ENCODE measurements at places on chromosomes 5 and 9.
A peak's percentile ranks its signal among the peaks of the same experiment; 100 is the strongest.

- DNase-seq: no peak
Measured at GRCh38 chr5:154191467-154192261, 1.1 kb downstream of the GALNT10 start.

GRCh38 chr9:95756986-95757385 is 118.5 kb upstream of the ERCC6L2 start:
- DNase-seq: no peak

GRCh38 chr5:73030531-73030930 is 74.7 kb downstream of the FCHO2 start:
- DNase-seq: peak; percentile 92

DNA sequence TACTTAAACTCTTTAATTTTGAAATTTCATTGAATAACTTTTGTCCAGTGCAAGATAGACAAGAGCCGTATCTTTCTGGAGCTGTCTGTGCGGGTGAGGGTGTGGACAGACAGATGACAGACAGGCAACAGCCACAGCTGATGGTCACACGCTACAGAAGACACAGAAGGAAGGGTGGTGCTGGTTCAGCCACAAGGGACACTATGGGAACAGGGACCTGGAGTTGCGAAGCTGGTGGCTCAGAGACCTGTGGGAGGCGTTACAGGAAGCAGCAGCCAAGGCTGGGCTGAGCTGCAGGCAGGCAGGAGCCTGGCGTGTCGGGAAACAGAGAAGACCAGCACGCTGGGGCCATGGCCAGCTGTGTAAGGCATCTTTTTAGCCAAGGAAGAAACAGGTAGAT is 104.4 kb downstream of the WNK2 start:
- DNase-seq: no peak

DNA sequence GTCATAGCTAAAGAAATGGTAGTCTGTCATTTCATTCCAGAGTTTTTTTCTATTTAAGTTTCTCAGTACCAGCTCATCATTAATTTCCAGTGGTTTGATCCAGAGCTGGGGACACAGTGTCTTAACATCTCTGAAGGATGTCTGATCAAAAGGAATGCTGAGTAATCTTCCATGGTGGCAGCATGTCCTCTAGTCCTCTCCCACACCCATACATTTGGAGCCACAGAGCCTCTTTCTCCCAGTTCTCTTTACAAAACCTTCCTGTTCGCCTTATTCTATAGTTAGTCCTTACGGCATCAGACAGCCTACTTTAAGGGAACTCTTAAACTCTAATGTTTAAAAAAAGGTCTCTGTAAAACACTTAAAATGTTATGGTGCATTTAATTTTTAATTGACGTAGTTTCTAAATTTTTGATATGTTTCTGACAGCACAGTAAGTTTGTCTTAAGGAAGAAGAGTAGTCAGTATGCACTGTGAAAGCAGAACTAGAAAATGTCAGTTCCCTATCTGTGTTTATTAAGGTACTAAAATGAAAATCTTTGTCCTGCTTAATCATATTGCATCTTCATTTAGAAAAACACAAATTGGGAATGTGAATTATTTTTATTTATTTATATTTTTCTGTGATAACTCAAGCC is 96.8 kb downstream of the INIP start:
- DNase-seq: no peak

- no peak for DNase-seq
Measured at GRCh38 chr9:119483153-119483552, 113.9 kb upstream of the BRINP1 start.

DNA sequence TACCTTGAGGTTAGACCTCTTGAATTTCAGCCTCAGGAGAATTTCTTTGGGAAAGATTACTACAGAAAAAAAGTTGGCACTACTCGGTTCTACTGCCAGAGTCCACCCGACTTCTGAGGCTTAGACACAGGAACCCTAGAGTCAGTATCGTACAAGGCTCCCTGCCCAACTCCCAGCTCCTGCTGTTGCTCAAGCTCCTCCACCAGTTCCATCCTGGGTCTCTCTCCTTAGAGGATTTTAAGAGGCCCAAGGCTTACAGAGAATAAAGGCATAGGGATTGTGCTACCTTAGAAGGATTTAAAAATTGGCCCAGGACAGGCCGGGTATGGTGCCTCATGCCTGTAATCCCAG is 29.0 kb upstream of the SSBP2 start:
- DNase-seq: no peak

- DNase-seq: no peak
Measured at GRCh38 chr5:1467341-1468246, 22.4 kb upstream of the SLC6A3 start.

DNA sequence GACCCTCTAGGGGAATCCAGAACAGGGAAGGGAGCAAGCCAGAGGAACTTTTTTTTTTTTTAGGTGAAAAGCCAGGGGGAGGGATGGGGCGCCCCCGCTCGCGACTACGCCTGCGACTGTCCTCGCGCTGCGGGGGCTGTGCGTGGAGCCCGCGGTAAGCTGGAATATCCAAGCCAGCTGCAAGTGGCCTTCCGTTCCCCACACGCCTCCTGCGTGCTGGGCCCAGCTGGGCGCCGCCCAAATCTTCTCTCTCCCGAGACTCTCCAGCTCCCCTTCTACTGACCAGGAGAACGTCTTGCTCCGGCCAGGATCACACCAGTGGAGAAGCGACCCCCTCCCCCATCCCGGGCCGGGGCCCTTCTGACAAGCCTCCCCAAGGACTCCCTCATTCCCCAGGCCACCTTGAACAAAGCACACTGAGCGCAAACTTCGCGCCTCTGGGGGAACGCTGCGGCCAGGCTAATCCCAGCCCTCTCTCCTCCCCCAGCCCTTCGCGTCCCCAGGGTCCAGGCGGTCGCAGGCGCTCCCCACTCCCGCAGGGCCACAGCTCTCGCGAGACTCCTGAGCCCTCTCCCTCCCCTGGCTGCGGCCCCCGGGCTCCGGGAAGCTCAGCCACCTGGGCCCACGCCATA is 6.6 kb downstream of the BARX1 start:
- no peak for DNase-seq

GRCh38 chr9:90838581-90839154 is 37.0 kb downstream of the SYK start:
- no peak for DNase-seq

GRCh38 chr5:143013176-143013891 is 243.2 kb downstream of the ARHGAP26 start:
- no peak for DNase-seq

- DNase-seq: no peak
Measured at GRCh38 chr5:6554812-6555211, 78.0 kb downstream of the NSUN2 start.

DNA sequence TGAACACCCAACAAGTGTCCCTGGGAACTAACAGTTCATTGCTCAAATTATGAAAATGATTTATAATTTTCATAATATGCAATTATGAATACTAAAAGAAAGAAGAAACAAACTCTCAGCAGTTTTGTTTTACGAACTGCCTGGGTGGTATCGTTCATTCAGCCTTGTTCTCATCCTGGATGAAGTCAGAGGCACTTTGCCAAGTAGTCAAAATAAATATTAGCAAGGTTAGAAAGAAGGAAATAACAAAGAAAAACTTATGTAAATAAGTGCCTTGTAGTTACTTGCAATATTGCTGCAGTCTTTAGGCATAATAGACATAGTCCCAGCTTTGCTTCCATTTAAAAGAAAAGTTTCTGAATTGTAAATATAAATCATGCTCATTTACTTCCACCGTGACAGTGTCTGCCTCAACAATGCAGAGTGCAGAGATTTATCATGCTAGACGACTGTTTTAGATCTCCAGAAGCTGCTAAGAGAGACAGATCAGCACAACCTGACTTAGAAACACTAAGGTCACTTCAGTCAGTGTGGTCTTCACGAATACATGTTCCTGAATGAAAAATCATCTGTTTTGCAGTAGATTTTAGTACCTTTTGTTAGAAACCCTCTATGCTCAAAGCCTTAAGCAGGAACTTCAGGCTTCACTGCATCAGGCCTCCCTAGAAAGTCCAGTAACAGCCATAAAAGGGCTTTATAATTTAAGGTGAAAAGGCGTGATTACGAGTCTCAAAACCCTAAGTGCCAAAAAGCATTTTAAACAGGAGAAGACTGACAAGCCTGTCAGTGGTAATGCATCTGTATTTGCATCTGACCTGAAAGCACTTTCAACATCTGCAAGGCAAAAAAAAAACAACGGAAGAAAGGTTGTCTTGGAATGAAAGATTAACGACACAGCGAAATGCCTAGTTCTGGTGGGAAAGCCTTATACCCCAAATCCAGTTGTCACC is 92.1 kb downstream of the TMEM167A start:
- DNase-seq: no peak

DNA sequence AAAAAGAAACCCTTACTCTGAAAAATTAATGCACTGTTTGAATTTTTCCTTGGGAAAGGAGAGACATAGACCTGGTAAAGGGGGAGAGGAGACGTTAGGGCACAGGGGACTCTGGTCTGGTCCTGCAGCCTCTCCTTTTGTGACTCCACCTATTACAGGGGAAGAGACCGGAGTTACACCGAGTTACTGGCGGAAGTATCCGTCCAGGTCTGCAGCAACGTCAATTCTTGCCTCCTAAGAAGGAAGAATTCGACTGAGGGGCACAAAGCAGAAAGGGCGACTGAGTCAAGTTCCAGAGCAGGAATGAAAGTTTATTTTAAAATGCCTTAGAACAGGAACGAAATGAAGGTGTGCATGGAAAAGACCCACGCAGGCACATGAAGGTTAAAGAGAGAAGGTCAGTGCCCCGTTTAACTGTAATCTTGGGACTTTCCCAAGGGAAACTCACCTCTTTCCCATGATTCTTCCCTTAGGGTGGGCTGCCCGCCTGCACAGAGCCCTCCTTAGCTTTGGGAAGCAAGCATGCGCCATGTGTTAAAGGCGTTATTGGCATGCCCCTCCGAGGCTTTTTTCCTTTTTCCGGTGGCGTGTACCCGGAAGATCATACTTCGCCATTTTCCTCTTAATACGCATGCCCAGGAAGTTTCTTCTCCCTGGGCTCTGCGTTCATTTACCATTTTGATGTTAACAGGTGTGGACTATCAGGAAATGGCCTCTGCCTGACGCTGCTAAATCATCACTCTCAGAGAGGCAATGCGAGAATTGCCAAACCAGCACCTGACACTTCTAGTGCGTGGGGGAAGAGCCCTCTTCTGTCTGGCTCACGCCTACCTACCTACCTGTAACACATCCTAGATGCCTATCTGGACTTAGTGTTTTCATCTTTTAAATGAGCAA is 409.6 kb upstream of the PAPPA start:
- DNase-seq: no peak

- no peak for DNase-seq
Measured at GRCh38 chr5:107820429-107820828, 149.7 kb upstream of the EFNA5 start.

- no peak for DNase-seq
Measured at GRCh38 chr5:174187481-174187880, 142.0 kb downstream of the NSG2 start.

DNA sequence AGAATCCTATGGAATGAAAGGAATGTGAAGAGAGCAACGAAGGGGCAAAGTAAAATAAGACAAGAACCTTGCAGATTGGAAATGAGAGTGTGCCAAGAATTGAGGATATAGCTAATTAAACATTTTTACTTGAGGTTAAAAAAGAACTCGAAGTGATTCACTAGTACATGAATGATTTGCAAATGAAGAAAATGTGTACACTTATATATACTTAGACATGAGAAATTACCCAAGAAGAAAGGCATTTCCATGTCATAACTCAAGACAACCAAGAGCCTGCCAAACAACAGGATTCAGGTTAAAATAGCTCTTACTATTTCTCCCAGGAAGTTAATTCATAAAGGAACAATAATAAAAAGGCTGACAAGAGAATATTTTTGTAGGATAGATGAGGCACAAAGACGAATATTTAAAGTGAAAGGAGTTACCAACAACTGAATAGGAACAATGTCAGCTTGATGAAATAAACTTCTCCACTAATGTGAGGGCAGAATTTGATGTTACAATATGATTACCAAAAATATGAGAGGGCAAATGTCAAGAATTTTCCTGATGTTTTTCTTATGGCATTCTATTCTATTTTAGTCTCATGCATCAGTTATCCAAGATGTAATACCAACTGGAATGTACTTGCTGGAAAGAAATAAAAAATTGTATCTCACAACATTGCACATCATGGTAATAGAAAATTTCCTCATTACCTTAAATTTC is 18.9 kb upstream of the NPR3 start:
- no peak for DNase-seq

DNA sequence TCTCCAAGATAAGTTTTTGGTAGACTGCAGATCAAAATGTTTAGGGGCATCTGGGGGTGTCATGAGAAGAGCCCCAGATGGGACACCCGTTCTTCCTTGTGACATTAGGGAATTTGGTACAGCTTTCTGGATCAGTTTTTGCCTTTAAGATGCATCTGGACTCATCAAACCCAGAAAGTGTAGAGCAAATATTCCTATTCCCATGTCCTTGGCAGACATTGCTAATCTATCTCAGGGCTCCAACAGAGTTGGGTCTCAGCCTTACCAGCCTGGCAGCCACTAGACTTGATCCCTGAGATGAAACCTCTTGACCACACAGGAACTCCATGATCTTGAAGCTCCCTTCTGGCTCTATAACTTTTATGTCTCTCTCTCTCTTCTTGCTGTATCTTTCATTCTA is 35.6 kb downstream of the ERGIC1 start:
- DNase-seq: no peak

DNA sequence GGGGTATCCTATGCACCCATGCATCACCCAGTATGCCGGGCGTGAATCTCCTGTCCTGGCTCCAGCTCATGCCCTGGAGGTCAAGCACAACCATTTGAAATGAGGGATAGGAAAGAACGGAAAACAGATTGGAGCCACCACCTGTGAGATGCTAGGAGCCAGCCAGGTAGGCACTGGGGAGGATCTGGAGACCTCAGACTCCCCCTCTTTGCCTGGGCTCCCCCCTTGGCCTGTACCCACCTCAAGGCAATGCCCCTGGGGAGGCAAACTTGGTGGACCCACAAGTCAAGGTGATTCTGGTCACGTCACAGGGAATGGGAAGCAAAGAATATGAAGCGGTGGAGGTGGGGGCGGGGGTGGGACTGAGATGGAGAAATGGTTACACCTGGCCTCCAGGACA is 92.6 kb downstream of the PAX5 start:
- no peak for DNase-seq

- DNase-seq: no peak
Measured at GRCh38 chr5:179927824-179928223, 20.1 kb upstream of the TBC1D9B start.

DNA sequence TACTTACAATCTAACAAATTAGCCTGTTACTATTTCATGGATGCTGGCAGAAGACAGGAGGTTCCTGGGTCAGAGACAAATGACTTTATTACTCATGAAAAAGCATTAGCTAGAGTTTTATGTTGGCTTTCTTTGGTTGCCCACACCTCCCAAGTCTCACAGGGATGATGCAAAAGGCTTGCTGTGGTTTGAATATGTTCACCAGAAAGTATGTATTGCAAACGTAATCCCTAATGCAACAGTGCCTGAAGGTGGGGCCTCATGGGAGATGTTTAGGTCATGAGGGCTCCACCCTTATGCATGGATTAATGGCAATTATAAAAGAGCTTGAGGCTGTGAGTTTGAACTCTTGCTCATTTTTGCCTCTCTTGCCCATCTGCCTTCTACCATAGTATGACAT is 28.5 kb downstream of the DPYSL3 start:
- no peak for DNase-seq

Data from NCI-H526 treated with DMSO at 0.1 percent for 48 hours (cell line).